Activated CD4-positive, alpha-beta T cell treated with anti-CD3 and anti-CD28 coated beads, Interleukin-2, amount 50 U/mL, for 48 hours (primary cell): ENCODE measurements at places on chromosomes 13 and 19.

DNA sequence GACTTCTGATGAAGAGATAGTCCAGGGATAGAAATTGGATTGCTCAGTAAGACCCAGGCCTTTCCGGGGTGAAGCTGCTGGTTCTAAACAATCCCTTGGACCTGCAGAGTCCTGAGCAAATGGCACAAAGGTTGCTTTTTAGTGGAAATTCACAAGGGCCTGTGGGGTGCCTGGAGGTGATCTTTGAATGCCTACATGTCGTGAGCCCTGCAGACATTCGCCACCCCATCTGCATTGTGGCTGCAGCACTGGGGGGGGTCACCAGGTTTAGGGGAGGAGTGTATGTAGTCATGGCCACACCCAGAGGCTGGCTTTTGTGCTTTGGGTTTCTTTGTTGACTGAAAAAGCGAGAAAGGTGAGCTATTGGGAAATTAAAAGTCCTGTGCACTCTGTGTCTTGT, 41.4 kb downstream of the SLC7A9 start:
- no peak for DNase-seq

DNA sequence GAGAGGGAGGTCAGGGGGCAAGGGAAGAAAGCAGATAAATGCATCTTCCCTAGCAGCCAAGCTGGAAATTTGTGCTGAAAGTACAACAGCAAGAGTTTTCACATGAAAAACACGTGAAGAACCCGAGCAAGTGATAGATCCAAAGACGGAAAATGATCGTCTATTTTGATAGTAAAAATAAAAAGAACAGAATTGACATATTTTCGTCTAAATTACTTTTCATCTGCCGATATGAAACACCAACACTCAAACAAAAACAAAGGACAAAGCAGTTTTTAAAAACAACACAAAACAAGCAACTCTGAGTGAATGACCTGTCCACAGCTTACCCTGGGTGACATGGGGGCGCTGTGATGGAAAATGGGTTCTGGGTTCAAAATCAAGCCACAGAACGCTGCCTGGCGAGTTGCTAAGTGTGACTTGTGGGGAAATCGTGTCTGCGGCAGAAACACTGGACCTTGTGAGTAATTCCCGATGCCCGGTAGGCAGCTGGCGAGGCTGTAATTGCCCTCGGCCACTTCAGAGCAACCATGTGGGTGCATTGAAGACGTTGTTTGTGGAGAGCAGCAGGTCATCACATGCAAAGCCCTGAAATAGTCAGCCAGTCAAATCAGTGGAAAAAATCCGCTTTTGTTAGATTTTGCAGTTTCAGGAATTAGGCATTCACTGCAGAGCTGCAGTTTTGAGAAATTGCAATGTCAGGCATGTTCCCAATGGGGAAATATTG, 7.4 kb downstream of the SOX1 start:
- no peak for DNase-seq

DNA sequence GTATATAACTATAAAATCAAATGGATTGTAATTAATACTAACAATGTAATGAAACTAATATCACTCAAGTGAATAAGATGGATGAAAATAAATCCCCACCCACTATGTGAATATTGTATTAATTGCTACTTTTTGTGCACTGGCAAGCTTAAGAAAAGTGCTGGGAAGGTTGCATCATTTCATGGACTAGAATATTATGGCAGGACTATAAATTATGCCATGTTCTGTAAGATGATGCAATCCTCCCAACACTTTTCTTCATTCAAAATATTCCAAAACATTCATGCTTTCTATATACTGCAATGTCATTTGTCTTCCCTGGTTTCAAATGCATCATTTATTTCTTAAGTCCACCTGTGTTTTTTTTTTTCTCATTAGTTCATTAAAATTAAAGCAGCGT, 457.6 kb upstream of the GPC6 start:
- DNase-seq, result no peak

DNA sequence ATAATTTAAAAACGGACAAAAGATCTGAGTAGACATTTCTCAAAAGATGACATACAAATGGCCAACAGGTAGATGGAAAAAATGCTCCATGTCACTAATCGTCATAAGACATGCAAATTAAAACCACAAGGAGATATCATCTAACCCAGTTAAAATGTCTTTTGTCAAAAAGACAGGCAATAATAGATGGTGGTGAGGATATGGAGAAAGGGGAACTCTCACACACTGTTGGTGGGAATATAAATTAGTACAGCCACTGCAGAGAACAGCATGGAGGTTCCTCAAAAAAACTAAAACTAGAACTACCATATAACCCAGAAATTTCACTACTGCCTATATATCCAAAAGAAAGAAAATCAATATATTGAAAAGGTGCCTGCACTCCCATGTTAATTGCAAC, 37.9 kb downstream of the OR10H4 start:
- no peak for DNase-seq

- DNase-seq, result no peak
These were observed 223.2 kb downstream of the FGF9 start for GRCh38 chr13:21894091-21894490.

DNA sequence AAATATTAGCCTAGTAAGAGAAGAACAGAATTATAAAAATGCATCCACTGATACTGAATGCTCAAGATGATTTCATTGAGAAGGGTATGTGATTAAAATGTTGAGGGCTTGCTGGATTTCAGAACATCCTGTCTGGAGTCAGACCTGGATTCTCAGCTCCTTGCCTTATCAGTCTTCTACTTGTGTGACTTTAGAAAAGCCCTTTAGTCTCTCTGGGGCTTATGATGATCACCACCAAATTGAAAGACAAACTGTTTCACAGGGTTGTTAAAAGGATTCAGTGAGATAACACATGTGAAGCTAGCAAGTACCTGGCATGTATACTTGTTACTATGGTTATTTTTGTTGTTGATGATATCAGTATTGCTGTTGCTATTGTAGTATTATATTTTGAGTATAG, 118.4 kb downstream of the GPC6 start:
- no peak for DNase-seq
